AG09309 (cell line): ENCODE measurements at places on chromosomes 1 and 21.

DNA sequence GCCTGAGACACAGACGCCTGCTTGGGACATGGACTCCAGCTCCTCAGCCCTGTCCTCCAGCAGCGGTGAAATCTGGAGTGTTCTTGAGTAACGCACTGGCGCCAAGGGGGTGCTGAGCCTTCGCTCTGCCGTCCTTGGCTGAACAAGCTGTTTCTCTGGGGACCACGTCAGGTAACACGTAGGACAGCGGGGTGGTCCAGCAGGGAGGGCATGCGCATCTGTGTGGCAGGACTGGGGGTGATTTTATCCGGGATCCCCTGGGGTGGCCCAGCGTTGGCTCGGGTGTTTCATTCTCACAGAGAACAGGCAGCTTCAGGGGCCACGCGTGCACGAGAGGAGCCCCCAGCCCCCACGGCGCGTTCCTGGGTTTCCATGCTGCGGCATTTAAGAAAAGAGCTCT is 61.2 kb downstream of the AGPAT3 start:
- no peak for DNase-seq

- no peak for DNase-seq
Measured at GRCh38 chr1:45585496-45586075, 1.7 kb downstream of the NASP start.

- DNase-seq, result no peak
Measured at GRCh38 chr1:202068596-202068995, 54.1 kb upstream of the GPR37L1 start.

GRCh38 chr1:155250246-155250632 is 5.0 kb downstream of the ENTREP3 start:
- no peak for DNase-seq

DNA sequence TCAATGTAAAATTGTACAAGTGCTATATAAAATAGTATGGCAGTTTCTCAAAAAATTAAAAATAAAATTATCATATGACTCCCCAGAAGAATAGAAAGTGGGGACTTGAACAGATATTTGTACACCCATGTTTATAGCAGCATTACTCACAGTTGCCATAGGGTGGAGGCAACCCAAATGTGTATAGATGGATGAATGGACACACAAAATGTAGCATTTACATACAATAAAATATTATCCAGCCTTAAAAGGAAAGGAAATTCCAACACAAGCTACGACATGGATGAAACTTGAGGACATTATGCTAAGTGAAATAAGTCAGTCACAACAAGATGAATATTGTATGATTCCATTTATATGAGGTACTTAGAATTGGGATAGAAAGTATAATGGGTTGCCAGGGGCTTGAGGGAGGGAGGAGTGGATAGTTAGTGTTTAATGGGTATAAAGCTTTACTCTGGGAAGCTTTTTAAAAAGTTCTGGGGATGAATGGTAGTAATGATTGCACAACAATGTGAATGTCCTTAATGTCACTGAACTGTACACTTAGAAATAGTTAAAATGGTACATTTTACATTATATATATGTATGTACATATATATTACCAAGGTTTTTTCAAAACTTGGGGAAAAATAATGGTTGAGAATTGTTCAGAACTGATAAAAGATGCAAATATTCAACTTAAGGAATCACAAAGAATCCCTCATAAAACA is 53.0 kb upstream of the ADORA3 start:
- no peak for DNase-seq

- DNase-seq, result no peak
Measured at GRCh38 chr1:160868141-160868540, 5.5 kb upstream of the CD244 start.

GRCh38 chr1:75723989-75724471 is 479 bp upstream of the ACADM start:
- DNase-seq, result no peak

- no peak for DNase-seq
Measured at GRCh38 chr1:111515291-111516004, 12.0 kb upstream of the ADORA3 start.

GRCh38 chr1:70675737-70676156 is 264.7 kb downstream of the CTH start:
- no peak for DNase-seq

- no peak for DNase-seq
Measured at GRCh38 chr21:30426731-30427130, 1.0 kb upstream of the KRTAP13-3 start.

DNA sequence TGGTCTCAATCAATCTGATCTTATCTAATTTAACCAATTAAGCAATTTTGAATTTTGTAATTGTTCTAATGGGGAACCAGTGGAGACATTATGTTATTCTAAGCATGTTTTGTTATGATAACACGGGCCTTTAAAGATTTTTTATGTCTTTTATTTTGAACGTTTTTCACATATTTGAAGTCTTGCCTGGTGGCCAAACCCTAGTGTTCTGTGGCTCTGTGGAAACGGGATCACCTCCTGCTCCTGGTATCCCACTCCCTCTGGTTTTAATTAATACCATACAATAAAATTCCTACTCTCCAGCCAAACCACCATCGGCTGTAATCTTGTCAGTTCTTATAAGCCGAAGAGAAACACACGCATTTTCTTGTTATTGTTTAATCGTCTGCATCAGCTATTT is 22.9 kb upstream of the LMO4 start:
- peak; percentile 39 for DNase-seq

DNA sequence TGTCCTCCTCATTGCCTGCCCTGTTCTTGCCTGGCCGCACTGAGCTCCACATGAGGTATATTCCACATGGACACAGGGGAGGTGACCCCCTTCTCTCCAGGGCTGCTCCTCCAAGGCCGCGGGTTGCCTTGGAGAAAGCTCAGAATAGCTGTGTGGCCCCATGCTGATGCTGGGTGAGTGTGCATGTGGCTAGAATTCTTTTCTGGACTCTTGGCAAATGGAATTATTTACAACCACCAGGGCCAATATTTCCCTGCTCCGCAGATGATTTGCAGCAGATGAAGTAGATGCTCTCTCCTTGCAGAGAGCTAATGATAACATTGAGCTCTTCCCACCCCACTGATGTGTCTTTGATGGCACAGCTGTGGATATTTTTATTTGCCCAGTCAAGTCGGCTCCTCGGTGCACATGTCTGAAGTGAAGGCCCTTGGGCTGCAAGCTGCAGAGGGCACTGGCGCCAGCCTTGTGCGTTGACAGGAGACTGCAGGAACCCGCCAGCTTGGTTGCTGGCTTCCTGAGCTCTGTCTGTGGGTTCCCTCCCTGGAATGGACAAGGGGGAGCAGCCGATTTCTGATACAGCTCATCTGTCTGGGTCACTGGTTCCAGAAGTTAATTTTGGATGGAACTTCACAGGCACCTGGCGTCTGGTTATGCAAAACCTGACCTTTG is 404.7 kb upstream of the VAMP3 start:
- no peak for DNase-seq

DNA sequence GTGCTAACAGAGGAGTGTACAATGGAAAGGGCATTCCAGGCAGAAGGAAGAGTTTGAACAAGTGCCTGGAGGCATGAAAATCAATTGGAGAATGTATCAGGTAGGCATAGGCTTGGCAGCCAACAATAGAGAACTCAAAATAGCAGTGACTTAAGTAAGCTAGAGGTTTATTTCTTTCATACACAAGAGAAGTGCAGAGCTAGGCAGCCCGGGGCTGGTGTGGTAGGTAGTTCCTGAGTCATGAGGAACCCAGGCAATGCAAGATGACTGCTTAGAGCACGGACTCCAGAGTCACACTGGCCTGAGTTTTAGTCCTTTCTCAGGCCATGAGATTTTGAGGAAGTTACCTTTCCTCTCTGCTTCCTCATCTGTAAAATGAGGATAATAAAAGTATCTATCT is 74.8 kb upstream of the LRRN2 start:
- no peak for DNase-seq

DNA sequence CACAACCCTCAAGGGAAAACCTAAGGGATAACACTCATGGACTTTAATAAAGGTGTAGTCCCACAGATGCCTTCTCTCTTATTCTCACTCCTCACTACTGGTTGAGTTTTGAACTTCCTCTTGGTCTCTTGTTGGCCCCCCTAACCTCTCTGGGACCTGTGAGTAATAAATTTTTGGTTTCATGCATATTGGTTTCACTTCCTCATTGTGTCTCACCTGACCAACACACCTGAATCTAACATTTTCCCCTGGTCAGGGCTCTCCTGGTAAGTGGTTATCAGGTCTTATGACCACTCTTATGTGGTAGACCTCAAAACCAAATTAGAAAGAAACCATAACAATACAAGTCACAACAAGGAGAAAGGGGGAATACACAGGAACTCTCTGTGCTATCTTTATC is 60.5 kb upstream of the PRMT6 start:
- no peak for DNase-seq

DNA sequence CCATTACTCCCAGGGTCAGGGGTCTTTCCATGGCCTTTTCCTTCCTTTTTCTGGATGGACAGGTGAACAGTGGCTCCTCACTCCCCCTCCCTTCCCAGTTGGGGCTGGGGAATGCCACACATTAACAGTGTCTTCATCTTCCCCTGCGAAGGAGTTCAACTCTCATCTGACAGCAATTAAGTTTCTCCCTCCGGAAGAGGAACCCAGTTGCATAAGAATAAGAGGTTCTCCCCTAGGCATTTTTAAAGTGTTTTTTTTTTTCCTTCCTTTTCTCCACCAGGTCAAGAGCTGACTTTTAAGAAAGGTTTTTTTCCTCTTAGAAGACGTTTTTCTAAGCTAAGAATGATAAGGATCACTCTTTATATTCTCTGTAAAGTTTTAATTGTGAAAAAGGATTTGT is 42.3 kb upstream of the FASLG start:
- no peak for DNase-seq

GRCh38 chr1:110207831-110208230 is 2.3 kb upstream of the KCNC4 start:
- no peak for DNase-seq

GRCh38 chr21:31623664-31624063 is 35.8 kb upstream of the SOD1 start:
- DNase-seq, result no peak

DNA sequence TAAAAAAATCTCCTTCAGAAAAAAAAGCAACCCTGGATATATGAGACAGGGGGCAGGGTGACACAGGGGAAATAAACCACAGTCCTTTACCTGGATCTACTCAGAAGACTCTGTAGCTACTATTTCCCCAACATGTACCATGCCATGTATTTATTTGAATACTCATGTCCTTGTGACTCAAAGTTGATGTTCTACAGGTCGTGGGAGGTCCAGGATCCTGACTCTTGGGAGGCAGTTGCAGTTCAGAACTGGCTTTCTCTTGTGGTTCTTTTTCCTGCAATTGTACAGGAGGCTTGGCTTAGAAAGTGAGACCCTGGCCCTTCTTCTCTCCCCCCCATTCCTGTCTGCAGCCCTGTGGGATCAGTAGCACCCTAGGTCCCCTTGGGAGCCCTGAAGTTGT is 5.8 kb upstream of the IL24 start:
- no peak for DNase-seq

GRCh38 chr1:90726425-90726985 is 9.4 kb upstream of the BARHL2 start:
- DNase-seq, result no peak

GRCh38 chr1:188140958-188141357 is 1312.2 kb downstream of the PLA2G4A start:
- no peak for DNase-seq

- DNase-seq, result no peak
Measured at GRCh38 chr1:172140072-172140471, 280.4 kb upstream of the C1orf105 start.

- DNase-seq, result no peak
Measured at GRCh38 chr1:43913666-43914360, 19.8 kb upstream of the ARTN start.

- no peak for DNase-seq
Measured at GRCh38 chr21:42931560-42932235, 6.3 kb upstream of the ERVH48-1 start.

DNA sequence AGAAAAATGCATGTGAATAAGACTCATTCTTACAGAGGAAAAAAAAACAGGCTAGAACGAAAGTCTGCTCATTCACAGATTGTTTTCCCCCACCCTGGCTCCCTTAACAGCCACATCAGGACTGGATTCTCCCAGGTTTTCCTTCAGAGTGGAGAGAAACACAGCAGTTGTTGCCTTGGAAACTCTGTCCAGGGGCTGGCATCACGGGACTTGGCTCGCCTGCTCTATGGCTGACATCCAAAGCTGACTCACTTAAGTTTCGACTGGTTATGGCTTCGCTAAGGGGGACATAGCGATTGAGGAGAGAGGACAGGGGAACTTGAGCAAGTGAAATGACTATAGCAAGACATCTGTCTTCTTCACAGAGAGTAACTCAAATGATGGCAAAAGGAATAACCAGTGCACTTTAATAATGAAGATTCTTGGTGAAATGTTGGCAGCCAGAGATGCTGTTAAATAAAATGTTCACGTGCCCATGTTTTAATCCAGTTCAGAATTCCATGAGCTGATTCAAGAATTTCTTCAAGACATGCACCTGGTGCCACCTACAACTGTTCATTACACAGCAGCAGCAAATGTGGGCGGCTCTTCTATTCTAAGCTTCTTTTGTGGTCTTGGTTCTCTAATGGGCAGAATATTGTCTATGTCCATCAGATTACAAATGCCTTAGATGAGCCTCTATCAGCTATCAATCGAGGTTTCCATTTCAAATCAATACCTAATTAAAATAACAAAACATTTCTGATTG is 21.8 kb downstream of the MIS18A start:
- DNase-seq, result peak; percentile 55

- DNase-seq, result no peak
Measured at GRCh38 chr1:66723985-66724384, 28.3 kb upstream of the DYNLT5 start.

- peak; percentile 76 for DNase-seq
Measured at GRCh38 chr1:74652711-74653139, 20.9 kb downstream of the ERICH3 start.

GRCh38 chr1:80506216-80506615 is 1294.5 kb upstream of the ADGRL2 start:
- DNase-seq, result no peak

GRCh38 chr1:118979754-118980575 is 8.2 kb downstream of the TBX15 start:
- DNase-seq, result no peak

- no peak for DNase-seq
Measured at GRCh38 chr1:30315185-30315960, 408.0 kb downstream of the MATN1 start.

DNA sequence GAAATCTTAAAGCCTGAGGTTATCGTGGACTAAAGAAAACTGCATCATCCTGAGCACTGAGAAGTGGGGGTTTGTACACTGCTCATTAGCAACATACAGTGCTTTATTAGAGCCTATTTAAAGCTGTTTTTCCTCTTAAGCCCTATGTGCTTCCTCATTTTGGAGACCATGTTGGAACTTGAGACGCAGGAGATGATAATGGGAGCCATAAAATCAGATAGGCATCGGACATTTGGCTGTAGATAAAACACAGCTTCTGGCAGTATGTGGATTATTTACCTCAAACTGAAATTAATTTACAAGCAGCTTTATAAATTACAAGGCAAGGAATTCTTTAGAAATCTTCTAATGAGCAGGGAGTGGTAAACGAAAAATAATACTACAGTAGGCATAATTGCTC is 147.7 kb upstream of the IVNS1ABP start:
- DNase-seq, result no peak

DNA sequence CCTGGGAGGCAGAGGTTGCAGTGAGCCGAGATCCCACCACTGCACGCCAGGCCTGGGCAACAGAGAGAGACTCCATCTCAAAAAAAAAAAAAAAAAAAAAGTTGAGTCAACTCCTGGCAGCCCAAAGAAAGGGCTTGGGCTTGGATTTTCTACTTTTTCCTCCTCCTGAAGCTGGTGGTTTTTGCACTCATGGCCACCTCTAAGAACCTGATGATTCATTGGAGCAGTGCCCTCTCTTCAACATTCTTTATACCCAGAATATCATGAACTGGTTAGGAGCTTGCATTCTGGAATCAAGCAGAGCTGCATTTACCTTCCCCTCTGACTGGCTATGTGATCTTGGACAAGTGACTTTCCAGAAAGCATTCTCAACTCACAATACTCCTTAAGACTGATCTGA is 3.5 kb upstream of the ACTA1 start:
- DNase-seq, result no peak
